CD8-positive, alpha-beta memory T cell (primary cell): ENCODE measurements at places on chromosomes 7 and 10.

- DNase-seq = no peak
These were observed 789.8 kb downstream of the PHTF2 start for GRCh38 chr7:78588393-78588792.

DNA sequence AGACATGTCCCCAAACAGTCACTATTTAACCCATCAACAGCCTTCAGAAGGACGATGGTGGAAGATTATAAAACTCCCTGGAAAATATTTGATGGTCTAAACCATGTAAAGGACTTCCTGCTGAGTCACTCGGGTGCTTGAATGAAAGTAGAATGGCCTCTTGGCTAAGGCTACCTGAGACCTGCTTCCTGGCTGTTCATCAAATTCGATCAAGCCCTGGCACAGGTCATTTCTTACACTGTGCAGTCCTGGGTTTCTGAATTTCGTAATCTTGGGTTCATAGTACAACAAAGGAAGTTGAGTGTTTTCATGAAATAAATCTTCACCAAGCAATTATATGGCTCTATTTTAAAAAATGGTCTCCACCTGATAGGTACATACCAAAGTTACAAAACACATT, 260.3 kb upstream of the RNF32 start:
- DNase-seq = no peak

- DNase-seq = no peak
These were observed 1166.1 kb downstream of the TYW1 start for GRCh38 chr7:68162712-68163111.

DNA sequence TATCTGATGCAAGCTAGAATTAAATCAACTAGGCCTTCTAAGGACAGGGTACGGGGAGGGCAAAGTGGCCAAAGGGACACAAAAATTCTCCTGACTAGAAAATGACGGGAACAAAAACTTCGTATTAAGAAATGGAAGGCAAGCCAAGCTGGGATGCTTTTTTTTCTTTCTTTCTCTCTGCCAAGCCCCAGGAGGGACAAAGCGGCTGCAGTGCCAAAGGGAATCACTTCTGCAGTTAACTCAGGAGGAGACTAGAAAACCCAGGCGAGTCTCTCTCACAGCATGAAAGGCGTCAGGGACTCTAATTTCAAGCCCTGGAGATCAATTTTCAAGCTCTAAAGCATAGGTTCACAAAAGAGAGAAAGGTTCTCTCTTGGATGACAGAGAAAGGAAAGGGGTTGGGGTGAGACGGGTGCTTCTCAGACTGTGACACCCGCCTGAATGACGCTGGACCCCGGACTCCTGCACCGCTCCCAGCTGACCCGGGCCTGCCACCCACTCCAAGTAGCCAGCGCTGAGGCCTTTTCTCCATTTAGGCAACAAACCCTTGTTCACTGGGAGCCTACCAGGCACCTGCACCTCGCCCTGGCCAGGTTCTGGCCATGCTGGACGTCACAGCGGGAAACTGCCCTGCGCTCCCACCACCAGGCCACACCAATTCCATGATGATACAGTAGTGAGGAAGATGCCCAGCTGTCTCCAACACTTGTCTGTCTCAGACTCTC, 56.5 kb downstream of the KIAA1549 start:
- no peak for DNase-seq

DNA sequence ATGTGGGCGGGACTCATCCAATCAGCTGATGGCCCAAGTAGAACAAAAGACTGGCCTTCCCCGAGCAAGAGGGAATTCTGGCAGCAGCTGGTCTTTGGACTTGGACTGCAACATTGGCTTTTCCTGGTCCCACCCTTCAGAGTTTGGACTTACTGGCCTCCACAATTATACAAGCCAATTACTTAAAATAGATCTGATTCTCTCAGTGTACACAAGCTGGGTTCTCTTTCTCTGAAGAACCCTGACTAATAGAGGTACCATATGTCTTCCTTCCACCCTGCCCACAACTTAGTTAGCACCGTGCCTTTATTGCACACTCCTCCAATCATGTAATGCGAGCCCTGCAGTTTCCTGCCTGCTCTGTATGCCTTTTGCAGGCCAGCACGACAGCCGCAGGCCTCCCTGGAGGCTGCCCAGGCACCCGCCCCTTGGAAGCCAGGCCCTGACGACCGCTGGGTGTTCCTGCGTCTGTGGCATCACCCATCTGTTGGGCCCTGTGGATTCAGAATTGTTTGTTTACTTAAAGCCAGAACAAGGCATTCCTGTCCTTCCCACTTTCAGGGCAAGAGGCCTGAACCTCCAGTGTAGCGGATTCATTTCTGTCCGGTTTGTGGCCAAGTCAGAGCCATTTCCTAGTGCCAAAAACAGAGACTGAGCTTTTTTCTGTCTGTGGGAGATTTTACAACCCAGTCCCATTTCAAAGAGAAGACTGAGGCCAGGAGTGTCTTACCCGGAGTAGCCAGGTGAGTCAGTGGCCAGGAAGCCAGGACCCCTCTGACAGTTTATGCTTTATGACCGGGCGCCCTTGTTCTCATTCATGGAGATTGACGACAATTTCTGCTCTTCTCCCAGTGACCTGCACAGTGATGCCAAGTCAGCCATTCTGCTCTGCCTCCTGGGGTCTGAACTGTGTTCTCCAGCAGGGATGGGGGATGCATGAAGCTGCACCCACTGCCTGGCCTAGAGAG, 968 bp upstream of the INMT start:
- no peak for DNase-seq

- DNase-seq = no peak
These were observed 12.8 kb downstream of the NOS3 start for GRCh38 chr7:151003572-151003971.

- DNase-seq = no peak
These were observed 459.0 kb downstream of the SH2D4B start for GRCh38 chr10:80996615-80997193.

GRCh38 chr7:147984265-147984664, 606.3 kb upstream of the C7orf33 start:
- DNase-seq = no peak
